ENCODE measurements at places on chromosomes 1 and 21.

- DNase-seq: no peak
Observed at GRCh38 chr1:206524739-206525364, 17.5 kb downstream of the RASSF5 start.

GRCh38 chr1:78171736-78172590, 126.2 kb downstream of the GIPC2 start:
- DNase-seq: no peak

GRCh38 chr1:93552741-93553455, 105.0 kb downstream of the FNBP1L start:
- no peak for DNase-seq

DNA sequence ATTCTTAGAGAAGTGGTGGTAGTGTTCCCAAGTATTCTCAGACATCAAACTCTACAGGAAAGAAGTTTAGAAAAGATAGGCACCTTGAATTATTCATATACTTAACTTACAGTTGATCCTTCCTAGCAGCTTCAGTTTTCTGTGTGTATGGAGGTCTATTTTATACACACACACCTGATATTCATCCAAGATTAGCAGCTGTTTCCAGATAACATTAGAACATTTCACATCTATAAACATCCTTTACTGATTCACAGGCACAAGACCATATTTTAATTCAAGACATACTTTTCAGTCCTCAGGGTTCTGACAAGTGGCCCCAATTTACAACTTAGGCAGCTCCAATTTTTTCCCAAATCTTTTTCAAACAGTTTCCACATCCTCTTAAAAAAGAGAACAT, 287.8 kb upstream of the USP25 start:
- no peak for DNase-seq

DNA sequence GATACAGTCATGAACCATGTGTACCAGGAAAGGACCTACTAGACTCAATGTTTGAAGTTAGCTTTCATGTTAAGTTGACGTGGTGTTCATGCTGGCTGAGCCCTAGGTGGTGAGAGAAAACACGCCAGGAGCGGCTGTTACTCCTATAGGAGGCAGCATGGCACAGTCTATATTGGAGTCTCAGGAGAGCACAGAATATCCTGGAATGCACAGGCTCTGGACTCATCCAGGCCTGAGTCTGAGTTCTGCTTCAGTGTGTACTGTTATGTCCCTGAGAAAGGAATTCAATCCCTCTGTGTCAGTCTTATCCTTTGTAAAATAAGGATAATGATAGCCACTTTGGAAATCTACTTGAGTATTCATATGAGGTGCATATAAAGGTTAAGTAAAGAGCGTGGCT, 41.2 kb downstream of the DPT start:
- DNase-seq: no peak

Data from DMS79 treated with DMSO at 0.1 percent for 48 hours (cell line).